ENCODE measurements at places on chromosomes 16 and 17.

DNA sequence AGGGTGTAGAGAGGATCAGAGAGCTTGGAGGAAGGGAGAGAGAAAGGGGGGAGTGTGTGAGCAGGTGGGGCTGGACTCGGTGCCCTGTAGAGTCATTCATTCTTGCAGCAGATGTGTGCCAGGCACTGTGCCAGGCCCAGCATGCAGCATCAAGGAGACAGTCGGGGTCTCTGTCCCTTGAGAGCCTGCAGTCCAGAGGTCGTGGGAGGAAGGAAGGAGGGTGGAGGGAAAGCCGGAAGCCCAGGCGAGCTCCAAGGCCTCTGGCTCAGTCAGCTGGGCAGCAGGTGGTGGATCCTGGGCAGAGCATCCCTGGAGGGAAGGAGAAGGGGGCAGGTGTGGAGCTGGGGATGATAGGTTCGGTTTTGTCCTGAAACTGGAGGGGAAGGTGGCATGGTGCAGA, 27.5 kb downstream of the EPN2 start:
- no peak for DNase-seq

GRCh38 chr16:81204798-81205680, 33.5 kb upstream of the BCO1 start:
- DNase-seq, result peak; percentile 26

DNA sequence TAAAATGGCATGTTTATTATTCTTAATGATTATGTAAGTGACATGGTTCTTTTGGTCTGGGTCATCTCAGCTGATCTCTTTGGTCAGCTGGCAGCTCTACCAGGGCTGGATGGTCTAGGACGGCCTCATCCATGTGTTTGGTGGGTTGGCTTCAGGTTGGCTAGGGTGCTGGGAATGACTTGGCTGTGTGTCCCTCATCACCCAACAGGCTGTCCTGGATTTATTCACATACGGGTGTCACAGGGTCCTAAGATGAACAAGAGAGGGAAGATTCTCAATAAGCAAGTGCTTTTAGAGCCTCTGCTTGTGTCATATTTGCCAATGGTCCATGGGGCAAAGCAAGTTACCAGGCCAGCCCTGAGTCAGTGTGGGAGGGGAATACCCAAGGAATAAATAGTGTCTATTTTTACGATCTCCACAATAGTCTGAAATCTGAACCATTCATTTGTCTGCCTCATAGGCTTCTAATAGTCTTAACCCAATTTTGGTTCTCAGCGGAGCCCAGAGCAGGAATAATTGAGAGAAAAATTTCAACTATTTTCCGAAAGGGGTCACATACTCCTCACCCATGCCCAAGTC, 157.5 kb downstream of the HS3ST2 start:
- DNase-seq, result no peak

DNA sequence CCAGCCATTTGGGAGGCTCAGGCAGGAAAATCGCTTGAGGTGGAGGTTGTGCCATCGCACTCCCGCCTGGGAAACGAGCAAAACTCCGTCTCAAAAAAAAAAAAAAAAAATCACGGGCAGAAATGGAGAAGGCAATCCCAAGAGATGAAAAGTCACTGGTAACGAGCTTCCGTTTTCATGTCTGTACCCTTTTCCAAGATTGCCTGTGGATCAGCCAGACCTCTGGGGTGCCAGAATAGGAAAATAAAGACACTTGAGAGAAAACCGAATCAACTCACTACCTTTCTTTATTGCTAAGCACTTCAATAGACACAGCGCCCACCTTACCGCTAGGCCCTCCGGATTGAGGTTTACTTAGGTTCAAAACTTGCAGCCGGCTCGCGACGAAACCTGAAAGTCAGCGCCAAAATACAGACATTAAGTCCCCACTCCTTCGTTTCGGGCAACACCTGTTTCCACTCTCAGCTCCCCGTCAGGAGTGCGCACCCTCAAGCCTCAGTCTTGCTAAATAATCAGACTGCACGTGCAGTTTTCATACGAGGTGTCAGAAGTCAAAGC, 970 bp upstream of the TRAF7 start:
- DNase-seq, result peak; percentile 48

- no peak for DNase-seq
These were observed 54.7 kb downstream of the CACNG5 start for GRCh38 chr17:66889480-66890230.

DNA sequence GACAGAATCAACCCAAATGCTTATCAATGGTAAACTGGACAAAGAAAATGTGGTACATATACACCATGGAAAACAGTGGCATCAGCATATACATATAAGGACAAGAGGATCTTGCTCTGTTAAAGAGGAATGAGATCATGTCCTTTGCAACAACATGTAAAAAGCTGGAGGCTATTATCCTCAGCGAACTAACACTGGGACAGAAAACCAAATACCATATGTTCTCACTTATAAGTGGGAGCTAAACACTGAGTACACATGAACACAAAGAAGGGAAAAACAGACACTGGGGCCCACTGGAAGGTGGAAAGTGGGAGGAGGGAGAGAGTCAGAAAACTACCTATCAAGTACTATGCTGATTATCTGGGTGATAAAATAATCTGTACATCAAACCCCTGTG, 447.3 kb upstream of the MAF start:
- DNase-seq, result no peak

DNA sequence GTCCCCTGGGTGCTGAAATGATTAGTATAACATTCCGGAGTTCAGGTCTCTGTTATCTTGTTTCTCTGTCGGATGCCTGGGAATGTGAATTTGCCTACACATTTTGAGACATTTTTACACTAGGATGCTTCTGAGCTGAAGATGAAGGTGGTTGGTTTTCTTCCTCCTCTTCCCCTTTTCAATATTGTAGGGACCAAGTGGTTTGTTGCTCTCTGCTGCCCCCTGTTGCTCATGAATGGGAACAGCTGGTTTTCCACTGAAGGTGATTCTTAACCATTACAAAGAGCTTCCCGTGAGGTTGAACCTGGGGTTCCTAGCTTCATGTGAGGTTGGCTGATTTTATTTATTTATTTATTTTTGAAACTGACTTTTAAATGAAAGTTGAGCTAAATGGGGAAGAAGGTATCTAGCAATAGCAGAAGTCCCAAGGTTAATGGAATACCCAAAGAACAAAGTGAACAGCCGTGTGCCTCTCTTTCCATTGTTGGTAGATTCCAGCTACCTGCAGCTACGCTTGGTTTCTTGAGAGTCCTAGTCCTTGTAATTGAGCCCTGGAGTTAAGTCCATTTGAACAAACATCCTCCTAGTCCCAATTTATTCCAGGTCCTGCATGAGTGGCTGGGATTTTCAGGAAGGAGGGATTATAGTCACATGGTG, 983.9 kb upstream of the EEF2KMT start:
- DNase-seq, result no peak

DNA sequence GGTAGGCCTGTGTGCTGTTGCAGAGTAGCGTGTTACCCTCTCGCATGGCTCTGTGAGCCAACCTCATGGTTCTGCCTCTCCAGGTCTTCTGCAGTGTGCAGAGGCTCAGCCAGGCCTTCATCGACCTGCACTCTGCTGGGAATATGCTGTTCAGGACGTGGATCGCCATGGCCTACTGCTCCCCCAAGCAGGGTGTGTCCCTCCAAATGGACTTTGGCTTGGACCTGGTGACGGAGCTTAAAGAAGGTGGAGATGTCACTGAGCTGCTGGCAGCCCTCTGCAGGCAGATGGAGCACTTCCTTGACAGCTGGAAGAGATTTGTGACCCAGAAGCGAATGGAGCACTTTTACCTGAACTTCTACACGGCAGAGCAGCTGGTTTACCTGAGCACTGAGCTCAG, 75.8 kb upstream of the ENDOV start:
- no peak for DNase-seq

- no peak for DNase-seq
These were observed 17.4 kb downstream of the CDIPT start for GRCh38 chr16:29845656-29846055.

GRCh38 chr16:68319185-68319908, 8.5 kb downstream of the PRMT7 start:
- DNase-seq, result peak; percentile 24

GRCh38 chr17:35188111-35188510, 6.1 kb downstream of the SLC35G3 start:
- no peak for DNase-seq

GRCh38 chr17:40703652-40704051, at the start of gene KRT24:
Gene KRT24 (minus strand): TSS chr17:40703752. CDS start chr17:40703693, 59 bp downstream.
- no peak for DNase-seq

DNA sequence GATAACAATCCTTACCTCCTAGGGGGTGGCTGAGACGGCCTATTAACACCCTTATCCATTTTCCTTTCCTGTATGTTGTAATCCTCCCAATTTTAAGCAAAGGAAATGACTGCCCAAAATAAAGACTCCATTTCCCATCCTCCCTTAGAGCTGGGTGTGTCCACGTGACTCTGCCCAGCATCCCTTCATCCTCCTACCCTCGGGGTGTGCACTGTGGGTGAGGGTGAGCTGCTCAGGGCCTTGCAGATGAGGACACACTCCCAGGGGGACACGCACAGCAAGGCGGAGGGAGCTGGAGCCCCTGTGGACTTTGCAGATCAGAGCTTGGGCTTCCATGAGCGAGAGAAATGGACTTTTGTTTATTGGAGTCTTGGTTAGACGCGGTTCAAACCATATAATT, 186.8 kb downstream of the IRF8 start:
- no peak for DNase-seq

- no peak for DNase-seq
These were observed 110.7 kb downstream of the SOCS1 start for GRCh38 chr16:11145173-11145818.

DNA sequence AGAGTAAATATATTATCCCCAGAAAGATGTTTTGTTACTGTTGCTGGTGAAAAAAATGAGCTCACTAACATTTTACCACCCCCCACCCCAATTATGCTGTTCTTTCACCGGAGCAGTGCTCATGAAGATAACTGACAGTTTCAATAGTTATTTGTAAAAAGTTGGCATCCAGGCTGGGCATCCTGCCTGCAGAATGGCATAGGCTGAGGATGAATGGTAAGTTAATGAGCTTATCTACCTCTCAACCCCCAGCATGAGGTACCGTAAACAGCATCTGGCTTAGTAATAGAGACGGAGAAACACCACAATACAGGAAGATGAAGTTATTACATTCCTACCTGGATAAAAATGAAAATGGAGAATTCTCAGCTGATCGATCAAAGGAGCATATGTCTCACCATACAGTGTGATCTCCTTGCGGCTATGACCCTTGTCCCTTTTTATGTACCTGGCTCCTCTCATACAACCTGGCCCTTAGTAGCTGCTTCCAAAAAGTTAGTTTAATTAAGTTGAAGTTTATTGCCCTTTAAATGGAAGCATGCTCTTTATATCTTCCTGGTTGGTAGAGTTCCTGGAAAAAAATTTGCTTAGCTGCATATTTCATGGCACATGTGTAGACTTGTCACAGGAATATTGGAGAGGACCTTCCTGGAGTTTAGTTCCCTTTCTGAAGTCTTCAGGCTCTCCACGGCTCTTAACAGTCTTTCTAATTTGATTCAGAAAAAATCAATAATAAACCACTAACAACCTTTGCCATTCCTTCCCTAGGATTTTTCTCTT, 61.2 kb upstream of the MPHOSPH6 start:
- DNase-seq, result no peak

- DNase-seq, result no peak
These were observed 27.6 kb upstream of the AATK start for GRCh38 chr17:81193470-81194224.

DNA sequence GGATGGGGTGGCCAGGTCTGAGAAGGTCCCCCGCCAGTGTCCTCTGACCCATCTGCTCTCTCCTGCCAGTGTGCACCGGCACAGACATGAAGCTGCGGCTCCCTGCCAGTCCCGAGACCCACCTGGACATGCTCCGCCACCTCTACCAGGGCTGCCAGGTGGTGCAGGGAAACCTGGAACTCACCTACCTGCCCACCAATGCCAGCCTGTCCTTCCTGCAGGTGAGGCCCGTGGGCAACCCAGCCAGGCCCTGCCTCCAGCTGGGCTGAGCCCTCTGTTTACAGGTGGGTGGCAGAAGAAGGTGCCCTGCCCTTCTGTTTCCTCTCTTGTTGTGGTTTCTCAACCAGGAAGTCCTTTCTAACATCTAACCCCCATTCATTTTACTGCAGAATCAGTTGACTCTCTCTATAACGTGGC, 7.1 kb downstream of the ERBB2 start:
- no peak for DNase-seq
